MCF 10A (cell line): ENCODE measurements at places on chromosomes 12 and 14. TPM values are rescaled to one million over a fixed set of nuclear protein-coding genes. Genes with fewer than 3 reads are reported as not detected.

Gene CD4
- total RNA-seq = not detected in 2 replicates

Gene BIN2
- not detected in 2 replicates for total RNA-seq

Gene SDR9C7
- not detected in 2 replicates for total RNA-seq

Gene TAPBPL
- total RNA-seq = 8.1 and 9.3 TPM in 2 replicates

Gene PIANP
- total RNA-seq = not detected in 2 replicates

Gene CLEC4C
- not detected in 2 replicates for total RNA-seq

Gene AQP2
- not detected in 2 replicates for total RNA-seq

Gene COX8C
- total RNA-seq = not detected in 2 replicates

Gene B4GALNT1
- total RNA-seq = 0.29 and 0.40 TPM in 2 replicates

GRCh38 chr12:118126119-118126757 lies 9.7 kb upstream of the PEBP1 start:
- no peaks in the 10 kb centered on the region for H3K4me1 ChIP-seq
- H3K27ac ChIP-seq = no peak overlapping the region
- no peak overlapping the region for H3K4me3 ChIP-seq
- peaks cover under 1% of the 10 kb centered on the region for H3K36me3 ChIP-seq

GRCh38 chr12:98744680-98745079 lies 99.6 kb downstream of the APAF1 start:
- DNase-seq = no peak
- no peak overlapping the region for H3K27ac ChIP-seq
- no peaks in the 10 kb centered on the region for H3K4me1 ChIP-seq
- no peaks in the 10 kb centered on the region for H3K36me3 ChIP-seq
- H3K27me3 ChIP-seq = no peaks in the 10 kb centered on the region

DNA sequence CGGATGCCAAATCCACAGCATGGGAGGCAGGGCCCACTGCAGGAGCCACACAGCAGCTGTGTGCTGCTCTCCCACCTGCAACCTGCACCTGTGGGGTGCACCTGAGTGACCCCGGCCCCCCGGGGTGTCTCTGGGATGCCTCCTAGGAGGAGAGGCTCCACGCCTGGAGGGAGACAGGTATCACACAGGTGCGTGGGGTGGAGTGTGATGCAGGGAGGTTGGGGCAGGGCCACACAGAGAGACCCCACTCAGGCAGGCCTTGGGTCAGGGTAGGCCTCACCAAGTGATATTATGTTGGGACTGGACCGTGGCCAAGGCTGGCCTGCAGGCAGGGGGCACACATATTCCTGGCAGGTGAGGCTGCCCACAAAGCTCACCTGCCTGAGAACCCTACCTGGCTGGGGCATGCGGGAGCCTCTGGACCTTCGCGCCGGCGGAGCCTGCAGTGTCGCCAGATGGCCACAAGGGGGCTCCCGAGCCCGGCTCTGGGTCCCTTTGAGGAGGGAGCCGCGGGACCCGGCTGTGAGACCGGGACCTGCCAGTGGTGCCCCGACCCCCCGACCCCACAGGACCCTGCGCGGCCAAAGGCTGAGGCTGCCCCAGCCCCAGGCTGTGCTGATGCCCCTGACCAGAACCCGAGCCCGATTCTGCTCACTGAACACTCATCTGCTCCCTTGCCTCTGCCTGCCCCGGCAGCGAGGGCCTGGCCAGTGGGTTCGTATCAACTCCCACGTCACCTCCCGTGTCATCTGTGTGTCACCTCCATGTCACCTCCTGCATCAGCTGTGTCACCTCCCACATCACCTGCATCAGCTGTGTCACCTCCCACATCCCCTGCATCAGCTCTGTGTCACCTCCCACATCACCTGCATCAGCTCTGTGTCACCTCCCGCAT lies 11.4 kb downstream of the TMEM121 start:
- peaks cover 61% of the 10 kb centered on the region for H3K27me3 ChIP-seq
- no peaks in the 10 kb centered on the region for H3K4me1 ChIP-seq
- H3K27ac ChIP-seq = no peak overlapping the region
- no peaks in the 10 kb centered on the region for H3K36me3 ChIP-seq
- DNase-seq = peak; percentile 56
- no peak overlapping the region for H3K4me3 ChIP-seq

GRCh38 chr14:75101491-75101890 lies 25.4 kb downstream of the NEK9 start:
- H3K36me3 ChIP-seq = peaks cover 98% of the 10 kb centered on the region
- H3K4me3 ChIP-seq = no peak overlapping the region

DNA sequence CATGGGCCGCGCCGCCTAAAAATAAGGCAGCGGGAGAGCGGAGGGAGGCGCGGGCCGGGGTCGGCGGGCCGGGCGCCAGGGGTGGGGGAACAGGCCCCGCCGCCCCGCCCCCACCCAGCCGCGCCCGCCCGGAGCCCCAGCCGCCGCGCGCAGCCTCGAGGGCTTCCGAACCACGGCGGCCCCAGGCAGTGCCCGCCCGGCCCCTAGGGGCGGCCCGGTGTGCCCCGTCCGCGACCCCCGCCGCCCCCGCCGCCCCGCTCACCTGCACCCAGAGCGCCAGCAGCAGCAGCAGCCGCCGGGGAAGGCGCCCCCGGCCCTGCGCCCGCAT lies 519 bp downstream of the JAG2 start:
- peaks cover 12% of the 10 kb centered on the region for H3K4me1 ChIP-seq
- peaks cover 7% of the 10 kb centered on the region for H3K36me3 ChIP-seq
- no peaks in the 10 kb centered on the region for H3K27me3 ChIP-seq

DNA sequence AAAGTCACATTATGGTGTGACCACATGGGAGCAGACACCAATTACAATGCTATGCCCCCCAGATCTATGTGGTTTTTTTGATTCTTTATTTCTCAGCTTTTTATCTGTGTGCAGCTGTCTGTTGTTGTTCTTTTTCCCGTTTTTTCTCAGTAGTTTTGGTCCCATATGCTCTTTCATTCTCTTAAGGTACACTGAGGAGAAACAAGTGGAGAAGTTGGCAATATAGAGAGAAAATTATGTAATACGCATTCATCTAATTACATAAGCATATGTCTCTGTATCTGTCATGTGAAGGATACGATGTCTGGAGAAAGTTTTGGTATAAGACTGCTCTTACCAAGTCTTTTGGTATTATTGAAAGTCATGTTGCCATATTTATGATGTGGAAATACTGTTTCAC lies 819.0 kb downstream of the NRXN3 start:
- H3K27me3 ChIP-seq = peaks cover 24% of the 10 kb centered on the region
- no peak for DNase-seq
- H3K4me1 ChIP-seq = no peaks in the 10 kb centered on the region
- H3K36me3 ChIP-seq = no peaks in the 10 kb centered on the region
- H3K27ac ChIP-seq = no peak overlapping the region

GRCh38 chr12:132458846-132459641 lies 30.9 kb upstream of the FBRSL1 start:
- H3K27me3 ChIP-seq = no peaks in the 10 kb centered on the region
- no peak overlapping the region for H3K4me3 ChIP-seq
- H3K27ac ChIP-seq = no peak overlapping the region
- H3K4me1 ChIP-seq = no peaks in the 10 kb centered on the region
- no peak for DNase-seq

GRCh38 chr14:77124345-77125280 lies 17.0 kb downstream of the ZDHHC22 start:
- H3K4me1 ChIP-seq = peaks cover 33% of the 10 kb centered on the region
- H3K4me3 ChIP-seq = no peak overlapping the region
- no peak overlapping the region for H3K27ac ChIP-seq
- H3K27me3 ChIP-seq = no peaks in the 10 kb centered on the region
- no peak for DNase-seq

GRCh38 chr14:88750945-88751344 lies 41.8 kb downstream of the EML5 start:
- peak; percentile 6 for DNase-seq
- H3K36me3 ChIP-seq = no peaks in the 10 kb centered on the region
- peaks cover 6% of the 10 kb centered on the region for H3K4me1 ChIP-seq
- no peak overlapping the region for H3K27ac ChIP-seq
- no peak overlapping the region for H3K4me3 ChIP-seq
- no peaks in the 10 kb centered on the region for H3K27me3 ChIP-seq

- H3K27me3 ChIP-seq = no peaks in the 10 kb centered on the region
- peaks cover 86% of the 10 kb centered on the region for H3K36me3 ChIP-seq
- peaks cover 7% of the 10 kb centered on the region for H3K4me1 ChIP-seq
Observed at GRCh38 chr12:29565727-29566126, 68.2 kb upstream of the OVCH1 start.

DNA sequence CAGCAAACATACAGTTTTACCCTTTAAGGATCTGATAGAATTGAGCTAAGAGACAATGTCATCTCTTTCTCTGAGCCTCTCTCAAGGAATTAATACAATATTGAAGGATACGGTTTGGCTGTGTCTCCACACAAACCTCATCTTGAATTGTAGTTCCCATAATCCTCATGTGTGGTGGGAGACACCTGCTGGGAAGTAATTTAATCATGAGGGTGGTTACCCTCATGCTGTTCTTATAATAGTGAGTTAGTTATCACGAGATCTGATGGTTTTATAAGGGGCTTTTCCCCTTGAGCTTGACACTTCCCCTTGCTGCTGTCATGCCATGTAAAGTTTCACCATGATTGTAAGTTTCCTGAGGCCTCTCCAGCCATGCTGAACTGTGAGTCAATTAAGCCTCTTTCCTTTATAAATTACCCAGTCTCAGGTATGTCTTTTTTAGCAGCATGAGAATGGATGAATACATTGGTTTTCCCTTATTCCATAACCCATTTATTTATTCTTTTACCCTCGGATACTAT lies 47.6 kb downstream of the TMEM30B start:
- no peak overlapping the region for H3K4me3 ChIP-seq
- H3K27me3 ChIP-seq = no peaks in the 10 kb centered on the region
- H3K36me3 ChIP-seq = no peaks in the 10 kb centered on the region

GRCh38 chr14:75579882-75580281 lies 1.5 kb downstream of the FLVCR2 start:
- no peaks in the 10 kb centered on the region for H3K36me3 ChIP-seq
- H3K4me3 ChIP-seq = no peak overlapping the region
- H3K4me1 ChIP-seq = no peaks in the 10 kb centered on the region
- no peak for DNase-seq

GRCh38 chr14:69039288-69039628 lies 60.2 kb upstream of the ACTN1 start:
- peak; percentile 75 for DNase-seq
- no peak overlapping the region for H3K4me3 ChIP-seq
- peaks cover 25% of the 10 kb centered on the region for H3K4me1 ChIP-seq
- no peaks in the 10 kb centered on the region for H3K27me3 ChIP-seq

DNA sequence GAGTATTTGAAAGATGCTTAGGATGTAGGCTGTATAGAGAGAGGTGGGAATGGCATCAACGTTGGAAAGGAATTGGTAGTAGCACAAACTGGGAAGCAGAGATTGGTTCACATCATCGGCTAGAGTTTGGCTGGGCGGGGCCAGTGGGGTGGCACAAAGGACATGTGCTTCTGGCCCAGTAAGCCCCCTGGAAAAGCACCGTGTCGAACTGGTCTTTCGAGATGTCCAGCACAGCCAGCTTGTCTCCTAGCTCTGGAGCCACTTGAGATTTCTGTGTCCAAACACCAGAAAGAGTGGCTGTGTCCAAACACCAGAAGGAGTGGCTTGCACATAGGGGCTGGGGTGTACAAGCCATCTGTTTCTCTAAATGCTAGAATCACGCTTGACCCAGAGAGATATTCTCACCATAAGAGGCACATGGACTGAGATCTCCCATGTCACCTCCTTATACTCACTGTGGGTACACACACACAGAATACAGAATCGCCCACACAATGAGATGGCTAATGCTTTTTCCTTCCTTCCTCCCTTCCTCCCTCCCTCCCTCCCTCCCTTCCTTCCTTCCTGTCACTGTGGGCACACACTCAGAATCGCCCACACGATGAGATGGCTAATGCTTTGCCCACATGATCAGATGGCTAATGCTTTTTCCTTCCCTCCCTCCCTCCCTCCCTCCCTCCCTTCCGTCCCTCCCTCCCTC lies 41.8 kb upstream of the KCNK13 start:
- no peaks in the 10 kb centered on the region for H3K4me1 ChIP-seq
- no peak overlapping the region for H3K27ac ChIP-seq
- no peak for DNase-seq
- H3K4me3 ChIP-seq = no peak overlapping the region
- no peaks in the 10 kb centered on the region for H3K27me3 ChIP-seq

DNA sequence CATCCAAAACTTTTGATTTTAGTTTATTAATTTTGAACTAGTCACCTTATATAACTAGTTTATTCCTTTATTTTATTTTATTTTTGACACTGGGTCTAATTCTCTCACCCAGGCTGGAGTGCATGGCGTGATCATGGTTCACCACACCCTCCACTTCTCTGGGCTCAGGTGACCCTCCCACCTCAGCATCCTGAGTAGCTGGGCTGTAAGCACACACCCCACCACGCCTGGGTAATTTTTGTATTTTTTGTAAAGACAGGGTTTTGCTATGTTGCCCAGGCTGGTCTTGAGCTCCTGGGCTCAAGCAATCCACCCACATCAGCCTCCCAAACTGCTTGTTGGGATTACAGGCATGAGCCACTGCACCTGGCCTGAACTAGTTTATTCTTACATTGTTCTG lies 17.3 kb downstream of the PCNX1 start:
- peaks cover 38% of the 10 kb centered on the region for H3K4me1 ChIP-seq
- no peaks in the 10 kb centered on the region for H3K27me3 ChIP-seq
- DNase-seq = no peak
- H3K36me3 ChIP-seq = no peaks in the 10 kb centered on the region

- peak; percentile 63 for DNase-seq
Observed at GRCh38 chr12:108720757-108721514, 10.4 kb downstream of the CORO1C start.

DNA sequence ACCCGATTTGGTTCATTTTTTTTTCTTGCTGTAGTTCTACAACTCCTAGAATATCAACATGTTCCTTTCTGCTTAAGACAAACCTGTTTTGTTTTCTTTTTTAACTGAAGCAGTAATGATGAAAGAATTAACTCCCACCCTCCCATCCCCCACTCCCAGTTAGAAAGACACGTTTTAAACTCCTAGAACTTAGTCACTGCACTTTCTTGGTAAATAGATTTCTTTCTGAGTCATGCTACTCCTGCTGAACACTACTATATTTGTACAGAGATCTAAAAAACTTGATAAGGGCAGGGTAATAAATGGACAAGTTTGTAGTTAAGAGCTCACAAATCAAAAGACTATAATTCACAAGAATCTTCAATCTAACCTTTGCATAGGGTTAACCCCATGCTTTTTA lies 118.9 kb upstream of the PTPRB start:
- H3K4me1 ChIP-seq = peaks cover 6% of the 10 kb centered on the region
- H3K4me3 ChIP-seq = no peak overlapping the region
- peak; percentile 74 for DNase-seq

DNA sequence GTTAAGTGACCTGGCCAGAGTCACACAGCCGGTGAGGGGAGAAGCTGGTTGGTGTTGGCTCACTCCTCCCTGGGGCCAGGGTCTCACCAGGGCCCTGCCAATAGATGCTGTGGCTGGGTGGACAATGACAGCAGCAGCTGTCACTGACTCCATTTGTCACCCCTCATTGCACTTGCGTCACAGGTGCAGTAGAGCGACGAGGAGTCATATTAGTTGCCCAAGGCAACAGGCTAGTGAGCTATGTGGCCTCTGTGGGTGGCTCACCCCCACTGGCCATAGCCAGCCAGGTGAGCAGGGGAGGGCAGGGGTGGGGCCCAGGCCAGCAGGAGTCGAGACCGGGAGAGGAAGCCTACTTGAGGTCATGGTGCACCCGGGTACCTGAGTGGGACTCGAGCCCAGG lies 9.7 kb downstream of the SLC25A47 start:
- peaks cover 29% of the 10 kb centered on the region for H3K36me3 ChIP-seq
- H3K27ac ChIP-seq = no peak overlapping the region
- no peaks in the 10 kb centered on the region for H3K27me3 ChIP-seq
- DNase-seq = no peak
- H3K4me3 ChIP-seq = no peak overlapping the region

GRCh38 chr12:92030618-92031017 lies 115.0 kb downstream of the BTG1 start:
- H3K4me3 ChIP-seq = no peak overlapping the region
- peaks cover 12% of the 10 kb centered on the region for H3K36me3 ChIP-seq
- H3K27me3 ChIP-seq = no peaks in the 10 kb centered on the region
- no peak for DNase-seq
- peaks cover 69% of the 10 kb centered on the region for H3K4me1 ChIP-seq
- H3K27ac ChIP-seq = peak overlapping the region; percentile 65
